ENCODE measurements at places on chromosomes 7 and 10. TPM values are rescaled to one million over a fixed set of nuclear protein-coding genes. Genes with fewer than 3 reads are reported as not detected.
A peak's percentile ranks its signal among the peaks of the same experiment; 100 is the strongest.

The ATP5F1C gene
- total RNA-seq = 195 TPM

The MUC3A gene
- not detected for total RNA-seq

The TAS2R5 gene
- 0.18 TPM for total RNA-seq

The ABCB1 gene
- not detected for total RNA-seq

GRCh38 chr7:80287400-80288174 lies 153.0 kb downstream of the GNAI1 start:
- no peak overlapping the region for H3K27ac ChIP-seq
- H3K4me3 ChIP-seq = no peak overlapping the region
- H3K27me3 ChIP-seq = no peaks in the 10 kb centered on the region
- no peaks in the 10 kb centered on the region for H3K36me3 ChIP-seq

- no peaks in the 10 kb centered on the region for H3K36me3 ChIP-seq
- H3K4me1 ChIP-seq = no peaks in the 10 kb centered on the region
- no peaks in the 10 kb centered on the region for H3K27me3 ChIP-seq
- no peak for DNase-seq
- H3K27ac ChIP-seq = no peak overlapping the region
- no peak overlapping the region for H3K4me3 ChIP-seq
Measured at GRCh38 chr7:113071465-113071864, 15.2 kb downstream of the GPR85 start.

DNA sequence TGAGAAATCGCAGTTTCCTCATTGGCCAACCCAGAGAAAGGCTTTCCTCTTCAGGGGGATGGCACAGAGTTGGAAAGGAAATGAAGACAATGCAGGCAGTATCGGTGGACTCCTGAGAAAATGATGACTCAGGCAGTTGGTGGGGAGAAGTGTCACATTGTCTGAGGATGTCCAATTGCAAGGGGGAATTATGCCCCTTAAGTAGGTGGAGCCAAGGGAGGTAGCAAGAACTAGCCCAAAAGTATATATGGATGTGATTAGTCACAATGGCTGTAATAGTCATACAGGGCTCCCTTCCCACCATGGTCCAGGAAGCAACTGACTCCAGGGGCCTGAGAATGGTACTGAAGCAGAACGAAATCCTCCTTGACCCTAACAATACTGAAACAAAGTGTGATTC lies 58.3 kb upstream of the EGFR start:
- no peaks in the 10 kb centered on the region for H3K36me3 ChIP-seq
- no peak overlapping the region for H3K4me3 ChIP-seq
- peaks cover 6% of the 10 kb centered on the region for H3K27me3 ChIP-seq
- no peak overlapping the region for H3K27ac ChIP-seq
- no peaks in the 10 kb centered on the region for H3K4me1 ChIP-seq

GRCh38 chr7:103097041-103097440 lies 22.1 kb downstream of the ARMC10 start:
- no peak for DNase-seq
- H3K4me1 ChIP-seq = no peaks in the 10 kb centered on the region
- no peaks in the 10 kb centered on the region for H3K27me3 ChIP-seq
- H3K27ac ChIP-seq = no peak overlapping the region
- H3K36me3 ChIP-seq = peaks cover 45% of the 10 kb centered on the region
- H3K4me3 ChIP-seq = no peak overlapping the region

GRCh38 chr7:27533652-27534081 lies 129.0 kb downstream of the HIBADH start:
- H3K4me3 ChIP-seq = no peak overlapping the region
- H3K27ac ChIP-seq = no peak overlapping the region
- peaks cover 13% of the 10 kb centered on the region for H3K36me3 ChIP-seq
- no peak for DNase-seq

DNA sequence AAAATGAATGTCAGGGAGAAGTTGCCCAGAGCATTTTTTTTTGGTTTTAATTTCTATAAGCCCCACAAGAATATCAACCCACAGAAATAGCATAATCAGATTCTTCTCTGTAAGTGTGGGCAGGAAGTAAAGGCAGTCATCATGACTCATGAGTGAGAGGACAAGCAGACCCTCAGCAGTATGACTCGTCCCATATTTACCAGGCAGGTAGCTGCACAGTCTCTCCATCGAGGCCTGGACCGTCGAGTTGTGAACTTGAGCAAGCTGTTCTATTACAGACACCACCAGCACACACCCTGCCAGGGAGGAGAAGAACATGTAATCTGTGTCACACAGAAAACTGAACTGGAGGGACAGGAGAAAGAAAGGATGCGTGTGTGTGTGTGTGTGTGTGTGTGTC lies 37.8 kb downstream of the AOAH start:
- no peak overlapping the region for H3K4me3 ChIP-seq
- no peaks in the 10 kb centered on the region for H3K27me3 ChIP-seq
- peaks cover 4% of the 10 kb centered on the region for H3K4me1 ChIP-seq

DNA sequence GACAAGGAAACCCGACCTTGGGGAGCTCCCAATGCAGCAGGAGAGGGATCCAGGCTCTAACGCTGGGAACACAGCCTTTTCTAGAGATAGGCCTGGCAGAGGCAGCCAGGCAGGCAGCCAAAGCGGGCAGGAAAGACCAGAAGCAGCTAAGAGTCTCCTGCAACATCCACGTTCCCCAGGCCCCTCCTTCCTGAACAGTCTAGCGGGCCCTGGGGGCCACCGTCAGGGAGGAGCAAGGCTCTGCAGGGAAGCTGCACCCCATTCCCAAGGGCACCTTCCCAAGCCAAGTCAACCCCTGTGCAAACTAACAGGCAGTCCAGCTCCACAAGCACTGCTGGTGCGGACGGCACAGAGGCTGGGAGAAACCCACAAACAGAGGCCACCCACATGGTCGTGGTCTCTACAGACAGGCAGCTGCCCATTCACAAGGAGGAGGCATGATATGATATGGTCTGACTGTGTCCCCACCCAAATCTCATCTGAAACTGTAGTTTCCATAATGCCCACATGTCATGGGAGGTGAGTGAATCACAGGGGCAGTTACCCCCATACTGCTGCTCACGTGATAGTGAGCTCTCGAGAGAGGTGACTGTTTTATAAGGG lies 115.7 kb downstream of the MAD1L1 start:
- H3K27me3 ChIP-seq = no peaks in the 10 kb centered on the region
- no peak overlapping the region for H3K4me3 ChIP-seq
- peaks cover 7% of the 10 kb centered on the region for H3K4me1 ChIP-seq
- no peaks in the 10 kb centered on the region for H3K36me3 ChIP-seq
- DNase-seq = peak; percentile 74

DNA sequence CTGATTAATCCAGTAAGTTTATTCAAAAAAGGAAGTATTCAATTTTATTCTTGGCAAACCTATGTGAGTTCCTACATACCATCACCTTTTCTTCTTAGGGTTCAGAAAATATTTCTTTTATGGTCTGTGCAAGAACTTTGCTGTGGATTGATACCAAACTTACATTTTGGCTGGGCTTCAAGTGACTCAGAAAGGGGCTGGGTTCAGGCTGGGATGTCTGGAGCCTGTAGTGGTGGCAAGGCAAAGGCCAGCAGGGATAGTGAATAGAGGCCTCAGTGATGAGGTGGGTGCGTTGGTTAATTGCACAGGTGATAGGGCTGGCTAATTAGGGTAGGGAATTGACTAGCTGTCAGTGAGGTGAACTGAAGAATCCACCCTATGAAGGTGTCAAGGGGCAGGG lies 40.2 kb upstream of the ATXN7L1 start:
- H3K4me1 ChIP-seq = no peaks in the 10 kb centered on the region
- DNase-seq = no peak
- H3K36me3 ChIP-seq = no peaks in the 10 kb centered on the region
- H3K27me3 ChIP-seq = no peaks in the 10 kb centered on the region

DNA sequence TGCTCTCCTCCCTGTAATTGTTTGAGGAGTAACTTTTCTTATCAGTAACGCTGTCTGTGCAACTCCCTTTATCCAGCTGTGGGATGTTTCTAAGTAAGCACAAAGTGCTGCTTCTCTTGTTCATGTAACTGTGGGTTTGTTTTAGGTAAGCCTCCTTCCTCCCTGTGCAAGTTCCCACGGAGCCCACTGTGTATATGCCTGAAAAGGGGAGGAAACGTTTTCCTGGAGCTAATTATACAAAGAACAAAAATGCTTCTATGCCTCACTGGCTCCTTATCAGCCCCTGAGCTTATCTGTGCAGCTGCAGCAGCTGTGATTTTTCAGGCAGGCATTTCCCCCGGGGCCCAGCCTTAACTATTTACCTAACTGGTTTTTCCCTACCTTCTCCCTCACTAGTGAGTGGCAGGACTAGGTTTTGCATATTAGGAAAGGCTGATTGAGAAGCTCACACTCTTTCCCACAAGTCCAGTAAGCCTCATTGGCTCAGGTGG lies 593.4 kb upstream of the GHITM start:
- no peak overlapping the region for H3K27ac ChIP-seq
- H3K4me1 ChIP-seq = no peaks in the 10 kb centered on the region
- no peaks in the 10 kb centered on the region for H3K36me3 ChIP-seq
- no peak overlapping the region for H3K4me3 ChIP-seq
- H3K27me3 ChIP-seq = no peaks in the 10 kb centered on the region

- peaks cover 7% of the 10 kb centered on the region for H3K4me1 ChIP-seq
- no peak overlapping the region for H3K4me3 ChIP-seq
- no peak for DNase-seq
- H3K27ac ChIP-seq = no peak overlapping the region
Measured at GRCh38 chr10:103679096-103679790, 176.1 kb downstream of the SH3PXD2A start.

- DNase-seq = no peak
- no peak overlapping the region for H3K4me3 ChIP-seq
- no peak overlapping the region for H3K27ac ChIP-seq
- no peaks in the 10 kb centered on the region for H3K36me3 ChIP-seq
Measured at GRCh38 chr10:62852961-62853702, 37.0 kb upstream of the EGR2 start.

All from SJCRH30 (cell line).